ENCODE measurements at places on chromosomes 5 and 9.

DNA sequence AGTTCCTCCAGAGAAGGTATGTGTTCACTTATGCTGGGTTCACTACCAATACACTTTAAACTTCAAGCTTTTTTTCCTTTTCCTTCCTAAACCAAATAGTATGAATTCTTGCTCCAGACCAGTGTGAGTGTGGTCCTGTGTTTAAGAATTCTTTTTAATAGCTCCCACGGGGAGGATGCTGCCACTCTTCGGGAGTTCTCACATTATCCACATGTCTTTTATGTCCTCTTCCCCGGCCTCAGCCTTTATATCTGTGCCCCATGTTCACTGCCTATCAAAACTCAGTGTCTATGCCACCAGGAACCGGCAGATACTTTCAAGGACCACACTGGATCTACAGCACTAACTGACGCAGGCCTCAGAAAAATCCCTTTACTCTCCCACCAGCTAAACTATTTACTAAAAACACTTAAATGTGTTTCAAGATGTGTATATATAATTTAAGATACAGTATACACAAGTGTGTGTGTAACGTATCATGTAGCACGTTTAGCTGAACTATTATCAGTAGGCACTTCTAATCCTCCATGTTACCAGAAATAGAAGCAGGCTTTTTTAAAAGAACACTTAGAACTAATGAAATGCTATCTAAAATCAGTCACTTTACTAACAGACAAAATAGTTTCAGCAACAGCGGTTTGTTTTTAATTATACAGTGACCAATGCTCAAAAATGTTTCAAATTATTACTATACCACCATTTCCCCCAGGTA is 88.0 kb downstream of the PLPP1 start:
- no peak for DNase-seq

DNA sequence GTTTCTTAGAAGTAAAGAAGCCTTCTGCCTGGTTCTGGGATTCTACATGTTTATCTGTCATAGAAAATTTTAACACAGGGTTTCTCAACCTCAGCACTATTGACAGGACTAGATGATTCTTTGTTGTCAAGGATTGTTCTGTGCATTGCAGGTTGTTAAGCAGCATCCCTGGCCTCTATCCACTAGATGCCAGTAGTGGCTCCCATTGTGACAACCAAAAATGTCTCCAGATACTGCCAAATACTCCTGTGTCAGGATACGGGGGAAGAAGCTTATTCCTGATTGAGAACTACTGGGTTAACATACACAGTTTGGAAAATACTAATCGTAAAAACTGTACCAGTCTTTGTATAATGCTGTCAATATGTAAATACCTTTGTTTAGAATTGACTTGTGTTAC is 167.1 kb downstream of the NIPBL start:
- DNase-seq = peak; percentile 5

GRCh38 chr9:136052472-136052880 is 42.6 kb downstream of the NACC2 start:
- no peak for DNase-seq

- no peak for DNase-seq
Observed at GRCh38 chr5:136000147-136000546, 28.6 kb upstream of the TGFBI start.

DNA sequence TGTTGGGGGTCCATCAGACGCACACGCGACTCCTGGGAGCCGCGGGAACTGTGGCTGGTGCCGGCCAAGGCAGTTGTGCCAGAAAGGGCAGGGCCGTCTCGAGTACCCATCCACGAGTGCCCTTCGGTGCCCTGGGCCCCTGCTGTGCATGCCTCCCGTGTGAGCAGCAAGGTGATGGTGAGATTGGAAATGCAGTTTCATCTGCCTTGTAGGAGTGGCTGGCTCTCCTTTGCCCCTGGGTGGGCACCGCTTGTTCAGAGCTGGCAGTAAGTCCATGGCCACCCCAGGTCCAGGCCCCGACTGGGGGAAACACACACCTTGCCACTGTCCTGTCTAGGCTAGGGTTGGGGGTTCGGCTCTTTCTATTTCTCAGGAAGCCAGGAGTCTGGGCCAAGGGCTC is 5.7 kb downstream of the NKD2 start:
- DNase-seq = no peak

DNA sequence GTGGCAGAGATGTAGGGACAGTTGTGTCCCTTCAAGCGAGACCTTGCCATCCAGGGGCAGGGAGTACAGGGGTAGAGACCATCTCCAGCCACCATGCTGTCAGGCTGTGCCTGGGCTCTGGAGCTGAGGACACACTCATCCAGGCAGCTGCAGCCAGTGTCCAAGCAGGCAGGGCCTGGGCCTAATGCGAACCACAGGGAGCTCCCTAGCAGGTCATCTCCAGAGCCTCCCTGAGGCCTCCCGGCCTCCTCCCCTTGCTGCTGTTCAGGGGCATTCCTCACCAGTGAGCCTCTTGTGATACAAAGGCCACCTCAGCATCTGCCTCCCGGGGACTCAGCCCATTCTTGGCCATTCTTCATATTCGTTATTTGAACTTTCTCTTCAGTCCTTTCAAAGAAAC is 35.0 kb downstream of the TPPP start:
- peak; percentile 19 for DNase-seq

- DNase-seq = no peak
Observed at GRCh38 chr9:89372230-89372816, 54.0 kb downstream of the SECISBP2 start.

DNA sequence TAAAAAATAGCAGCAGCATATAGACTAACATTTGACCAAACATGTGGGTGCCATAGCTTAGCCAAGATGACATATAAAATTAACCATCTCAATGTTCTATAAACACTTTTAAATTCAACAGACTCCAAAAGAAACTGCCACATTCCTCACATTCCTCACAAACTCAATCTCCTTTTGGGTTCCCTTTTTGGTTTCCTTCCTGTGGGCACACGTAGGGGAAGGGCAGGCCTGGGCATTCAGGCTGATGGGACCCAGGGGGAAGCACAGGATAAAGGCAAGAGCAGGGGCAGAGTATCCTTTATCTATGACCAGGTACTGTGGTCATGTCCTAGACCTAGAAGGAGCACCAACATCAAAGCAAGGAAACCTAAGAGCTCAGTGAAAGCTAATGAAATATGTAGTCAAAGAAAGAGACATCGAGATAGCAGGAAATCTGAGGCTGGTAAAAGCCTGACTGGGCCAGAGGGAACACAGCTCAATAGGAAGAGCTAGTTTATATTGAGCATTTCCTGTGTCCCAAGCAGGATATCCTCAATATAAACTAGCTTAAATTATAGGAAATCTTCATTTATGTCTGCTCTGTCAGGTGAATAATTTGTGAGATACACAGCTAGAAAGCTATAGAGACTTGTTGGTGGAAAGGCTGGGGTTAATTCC is 13.6 kb upstream of the ERAP1 start:
- no peak for DNase-seq

DNA sequence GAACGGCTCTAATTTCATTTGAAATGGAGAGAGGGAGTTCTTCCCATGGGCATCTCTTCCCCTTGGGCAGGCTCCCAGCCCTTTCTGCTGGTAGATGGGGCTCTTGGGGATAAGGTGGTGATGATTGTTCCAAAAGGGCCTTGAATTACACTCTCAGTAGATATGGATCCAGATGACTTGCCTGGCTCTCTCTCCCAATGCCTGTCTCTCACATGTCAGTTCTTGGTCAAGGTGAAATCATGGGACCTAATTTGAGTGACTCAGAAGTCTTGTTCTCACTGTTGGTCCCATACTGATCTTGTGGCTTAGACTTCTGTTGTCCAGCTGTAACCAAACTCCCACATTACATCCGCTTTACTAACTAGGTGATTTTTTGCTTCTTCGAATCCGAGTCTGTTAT is 317.0 kb upstream of the RFX3 start:
- peak; percentile 72 for DNase-seq

DNA sequence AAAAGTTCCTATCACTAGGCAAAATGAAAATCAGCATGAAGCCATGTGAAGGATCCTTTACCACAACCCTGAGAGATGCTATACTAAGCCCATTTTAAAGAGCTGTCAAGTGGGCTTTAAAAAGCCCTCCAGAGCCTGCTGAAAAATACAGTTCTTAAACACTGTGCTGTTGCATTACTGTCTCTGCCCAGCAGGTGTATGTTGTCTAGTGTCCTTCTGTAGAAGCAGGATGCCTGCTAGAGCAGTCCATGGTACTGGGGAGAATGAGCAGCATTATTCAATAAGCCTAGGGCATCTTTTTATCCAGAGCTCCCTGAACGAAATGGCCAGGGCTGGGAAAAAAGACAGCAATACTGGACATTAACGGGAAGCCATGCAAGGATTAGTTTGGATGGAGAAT is 126.2 kb upstream of the PLCXD3 start:
- DNase-seq = peak; percentile 43

- peak; percentile 67 for DNase-seq
Observed at GRCh38 chr5:137498736-137499505, at the start of gene SPOCK1. TSS of gene SPOCK1 (minus strand) at chr5:137499326.

Data from iris pigment epithelial cell (primary cell).